ENCODE measurements at places on chromosomes 3 and 15. TPM values are rescaled to one million over a fixed set of nuclear protein-coding genes. Genes with fewer than 3 reads are reported as not detected.

The ERICH6 gene
- total RNA-seq: not detected

The MLF1 gene
- 5.4 TPM for total RNA-seq

The FBXO40 gene
- not detected for total RNA-seq

The ANKRD63 gene
- total RNA-seq: not detected

The OR5K2 gene
- not detected for total RNA-seq

DNA sequence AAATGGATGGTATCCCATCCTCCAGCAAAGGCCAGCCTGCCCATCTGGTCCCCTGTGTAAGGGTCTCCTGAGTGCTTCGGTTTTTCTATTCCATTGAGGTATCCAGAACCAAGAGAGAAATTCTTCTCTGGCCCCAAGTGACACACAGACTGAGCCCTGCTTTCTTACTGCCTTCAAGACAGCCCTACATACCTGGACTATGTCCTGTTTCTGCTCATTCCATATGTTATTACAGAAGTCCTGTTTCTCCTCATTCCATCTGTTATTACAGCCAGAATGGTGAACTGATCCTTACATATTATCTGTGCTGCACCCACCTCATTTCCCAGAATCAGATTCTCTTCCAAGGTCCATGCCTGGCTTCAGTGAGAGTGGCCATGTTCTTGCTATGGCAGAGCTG, 115.2 kb downstream of the DCLK3 start:
- DNase-seq: no peak

DNA sequence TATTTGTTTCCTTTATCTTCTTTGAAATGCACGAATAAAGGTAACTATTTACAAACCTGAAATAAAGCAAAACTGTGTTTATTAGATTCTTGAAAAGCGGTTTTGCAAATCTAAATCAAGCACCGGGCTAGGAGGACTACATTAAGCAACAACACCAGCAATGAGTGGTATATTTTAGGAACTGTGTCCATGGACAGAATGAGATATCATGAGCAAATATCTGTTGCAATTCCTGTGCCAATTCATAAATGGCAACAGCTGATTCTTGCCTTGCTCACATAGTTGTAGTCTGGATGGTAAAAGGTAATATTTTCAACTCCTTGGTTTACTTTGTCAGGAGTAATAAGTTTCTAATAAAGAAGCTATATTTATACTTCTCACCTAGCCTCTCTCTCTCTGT, 403.3 kb downstream of the LPP start:
- DNase-seq: no peak

DNA sequence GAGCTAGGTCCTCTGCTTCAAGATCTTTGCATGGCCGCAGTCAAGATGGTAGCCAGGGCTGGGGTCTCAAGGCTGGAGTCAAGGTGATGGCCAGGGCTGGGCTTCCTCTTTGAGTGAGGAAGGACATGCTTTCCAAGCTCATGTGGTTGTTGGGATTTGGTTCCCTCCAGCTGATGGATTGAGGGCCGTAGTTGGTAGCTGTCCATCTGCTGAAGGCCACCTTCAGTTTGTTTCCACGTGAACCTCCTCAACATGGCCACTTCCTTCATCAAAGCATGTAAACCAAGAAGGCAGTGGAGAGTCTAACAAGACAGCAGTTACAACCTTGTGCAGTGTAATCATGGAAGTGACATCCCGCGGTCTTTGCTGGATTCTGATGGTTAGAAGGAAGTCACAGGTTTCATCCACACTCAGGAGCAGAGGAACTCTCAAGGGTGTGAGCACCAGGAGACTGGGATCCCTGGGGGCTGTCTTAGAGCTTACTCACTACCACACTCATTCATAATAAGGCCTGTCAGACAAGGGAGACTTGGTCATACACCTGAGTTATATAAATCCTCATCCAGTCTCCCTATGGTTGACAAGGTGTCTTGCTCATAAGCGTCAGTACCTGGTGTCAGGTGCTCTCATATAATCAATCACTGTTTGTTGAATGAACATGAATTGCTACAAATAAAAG, 42.1 kb downstream of the ABHD5 start:
- no peak for DNase-seq

DNA sequence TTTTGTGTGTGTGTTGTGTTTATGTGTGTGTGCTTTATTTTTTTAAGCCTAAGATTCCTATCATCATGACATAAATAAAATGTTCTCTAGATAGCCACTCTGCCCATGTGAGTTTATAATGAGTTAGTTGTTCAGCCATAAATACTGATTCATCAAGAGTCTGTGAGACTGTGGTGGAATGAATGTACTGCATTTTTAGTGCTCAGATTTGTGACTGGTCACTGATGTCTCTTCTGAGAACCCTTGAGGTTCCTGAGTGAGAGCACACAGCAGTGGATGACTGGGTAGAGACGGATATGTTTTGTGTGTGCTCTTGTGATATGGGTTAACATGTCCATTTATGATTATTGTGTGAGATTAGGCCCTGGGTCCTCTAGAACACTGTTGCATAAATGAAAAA, 51.2 kb downstream of the SETD5 start:
- DNase-seq: no peak

- DNase-seq: no peak
These were observed 172.8 kb upstream of the HES1 start for GRCh38 chr3:193962986-193963685.

DNA sequence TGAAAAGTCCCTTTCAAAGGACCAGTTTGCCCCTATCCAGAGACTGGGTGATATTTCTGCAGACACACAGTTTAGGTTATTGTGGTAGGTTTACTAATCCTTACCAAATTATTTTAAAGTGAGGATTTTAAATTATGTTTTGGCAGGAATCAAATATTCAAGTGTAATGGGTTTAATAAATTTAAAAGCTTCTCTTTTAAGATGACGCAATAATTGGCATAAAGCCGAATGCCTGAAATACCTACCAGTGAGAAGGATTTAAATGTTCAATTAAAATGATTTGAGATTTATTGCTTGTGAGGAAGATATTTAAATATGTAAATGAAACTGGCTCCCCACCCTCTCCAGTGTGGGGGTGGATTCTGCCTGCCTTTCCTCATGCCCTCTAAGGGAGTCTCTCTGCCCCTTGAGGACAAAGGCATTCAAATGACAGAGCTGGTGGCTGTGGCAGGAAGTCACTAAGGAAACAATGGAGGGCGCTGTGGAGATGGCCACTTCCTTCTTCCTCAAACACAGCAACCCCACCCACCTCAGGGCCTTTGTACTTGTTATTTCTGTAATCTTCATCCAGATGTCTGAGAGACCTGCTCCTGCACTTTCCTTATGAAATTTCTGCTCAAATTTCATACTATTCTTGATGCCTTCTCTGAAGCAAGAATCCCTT, 131.7 kb downstream of the TNIK start:
- no peak for DNase-seq

DNA sequence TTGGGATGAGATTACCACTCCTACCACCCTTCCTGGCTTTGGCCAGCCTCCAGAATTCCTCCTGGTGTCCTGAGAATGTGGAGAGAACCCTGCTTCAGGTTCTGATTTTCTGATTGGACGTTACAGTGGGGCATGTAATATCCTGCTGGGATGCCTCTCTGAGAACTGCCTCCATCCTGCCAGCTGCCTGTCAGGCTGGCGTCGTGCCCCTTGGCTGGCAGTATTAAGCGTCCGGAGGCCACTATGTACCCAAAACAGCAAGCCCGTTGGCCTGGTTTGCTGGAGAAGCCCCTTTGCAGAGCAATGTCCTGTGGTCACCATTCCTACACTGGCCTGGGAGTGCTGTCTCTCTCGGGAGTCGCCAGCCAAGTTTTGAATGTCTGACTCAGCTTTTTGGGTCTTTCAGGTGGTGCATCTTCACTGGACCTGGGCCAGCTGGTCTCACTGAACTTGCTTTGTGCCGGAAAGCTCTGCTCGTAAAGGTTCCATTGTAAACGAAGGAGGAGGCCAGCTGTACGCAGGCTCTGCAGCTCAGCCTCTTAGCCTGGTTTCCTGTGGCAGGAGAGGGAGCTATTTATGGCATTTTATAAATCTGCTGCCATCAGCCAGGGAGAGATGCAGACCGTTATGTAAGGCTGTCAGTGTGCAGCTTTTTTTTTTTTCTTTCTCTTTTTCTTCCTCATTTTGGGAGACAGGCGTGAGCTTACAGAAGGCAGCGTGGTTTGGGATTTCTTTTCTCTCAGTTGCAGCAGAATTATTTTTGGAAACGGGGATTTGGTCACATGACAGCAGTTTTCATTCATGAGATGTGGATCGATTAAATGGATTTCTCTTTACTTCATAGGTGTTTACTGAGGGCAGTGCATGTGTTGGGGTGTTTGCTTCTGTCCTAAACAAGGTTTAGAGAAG, 19.0 kb upstream of the TRAK1 start:
- DNase-seq: no peak

- DNase-seq: peak; percentile 81
These were observed 132.4 kb upstream of the OSTN start for GRCh38 chr3:191066669-191067068.

- DNase-seq: no peak
These were observed 27.3 kb downstream of the WDR49 start for GRCh38 chr3:167626490-167626889.

All from epithelial cell of proximal tubule (primary cell).